Thoracic aorta (tissue), 2 donors: ENCODE measurements at places on chromosomes 12 and 14. TPM values are rescaled to one million over a fixed set of nuclear protein-coding genes. Genes with fewer than 3 reads are reported as not detected.

RNASE13 gene
- not detected for total RNA-seq

C3AR1 gene
- total RNA-seq = 25.5 TPM

- no peak for DNase-seq
Measured at GRCh38 chr14:101843665-101844064, 82.2 kb downstream of the PPP2R5C start.

GRCh38 chr12:7101694-7102131 lies 7.3 kb downstream of the C1RL start:
- DNase-seq = no peak

DNA sequence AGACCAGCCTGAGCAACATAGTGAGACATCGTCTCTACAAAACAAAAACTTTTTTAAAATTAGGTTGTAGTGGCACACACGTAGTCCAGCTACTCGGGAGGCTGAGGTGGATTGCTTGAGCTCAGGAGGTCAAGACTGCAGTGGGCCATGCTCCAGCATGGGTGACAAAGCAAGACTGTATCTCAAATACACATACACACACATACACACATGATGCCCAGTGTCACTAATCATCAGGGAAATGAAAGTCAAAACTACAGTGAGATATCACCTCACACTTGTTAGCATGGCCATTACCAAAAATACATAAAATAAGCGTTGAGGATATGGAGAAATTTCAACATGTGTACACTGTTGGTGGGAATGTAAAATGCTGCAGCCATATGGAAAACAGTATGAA lies 33.2 kb upstream of the KICS2 start:
- DNase-seq = no peak

DNA sequence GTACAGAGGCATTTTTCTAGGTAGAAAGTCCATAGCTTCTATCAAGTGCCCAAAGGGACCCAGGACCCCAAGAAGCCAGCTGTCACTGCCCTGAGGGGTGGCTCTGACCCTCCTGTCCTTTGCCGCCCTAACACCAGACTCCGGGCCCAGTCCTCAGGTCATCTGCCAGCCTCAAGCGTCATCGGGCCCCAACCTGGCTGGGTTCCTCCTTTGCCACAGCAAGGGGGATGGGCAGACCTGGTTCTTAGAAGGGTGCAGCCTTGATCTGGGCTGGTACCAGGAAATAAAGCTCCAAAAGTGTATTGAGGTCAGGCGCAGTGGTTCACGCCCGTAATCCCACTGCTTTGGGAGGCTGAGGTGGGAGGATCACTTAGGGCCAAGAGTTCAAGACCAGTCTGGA lies 27.1 kb upstream of the FAM222A start:
- no peak for DNase-seq
